ENCODE measurements at places on chromosomes 4 and X.

GRCh38 chr4:19722404-19722803 is 529.3 kb upstream of the SLIT2 start:
- no peak for DNase-seq

- DNase-seq = no peak
These were observed 2.7 kb downstream of the LRBA start for GRCh38 chr4:151012376-151012775.

- DNase-seq = no peak
These were observed 529.4 kb upstream of the AMOT start for GRCh38 chrX:113370006-113370405.

DNA sequence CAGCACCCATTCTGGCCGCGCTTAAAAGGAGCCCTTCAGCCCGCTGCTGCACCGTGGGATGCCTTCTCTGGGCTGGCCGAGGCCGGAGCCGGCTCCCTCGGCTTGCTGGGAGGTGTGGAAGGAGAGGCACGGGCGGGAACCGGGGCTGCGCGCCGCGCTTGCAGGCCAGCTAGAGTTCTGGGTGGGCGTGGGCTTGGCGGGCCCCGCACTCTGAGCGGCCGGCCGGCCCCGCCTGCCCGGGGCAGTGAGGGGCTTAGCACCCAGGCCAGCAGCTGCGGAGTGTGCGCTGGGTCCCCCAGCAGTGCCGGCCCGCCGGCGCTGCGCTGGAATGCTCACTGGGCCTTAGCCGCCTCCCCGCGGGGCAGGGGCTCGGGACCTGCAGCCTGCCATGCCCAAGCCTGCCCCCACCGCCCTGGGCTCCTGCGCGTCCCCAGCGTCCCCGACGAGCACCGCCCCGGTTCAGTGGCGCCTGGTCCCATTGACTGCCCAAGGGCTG is 111.3 kb downstream of the PCDH18 start:
- no peak for DNase-seq
